ENCODE measurements at places on chromosomes 11 and 22.
A peak's percentile ranks its signal among the peaks of the same experiment; 100 is the strongest.

DNA sequence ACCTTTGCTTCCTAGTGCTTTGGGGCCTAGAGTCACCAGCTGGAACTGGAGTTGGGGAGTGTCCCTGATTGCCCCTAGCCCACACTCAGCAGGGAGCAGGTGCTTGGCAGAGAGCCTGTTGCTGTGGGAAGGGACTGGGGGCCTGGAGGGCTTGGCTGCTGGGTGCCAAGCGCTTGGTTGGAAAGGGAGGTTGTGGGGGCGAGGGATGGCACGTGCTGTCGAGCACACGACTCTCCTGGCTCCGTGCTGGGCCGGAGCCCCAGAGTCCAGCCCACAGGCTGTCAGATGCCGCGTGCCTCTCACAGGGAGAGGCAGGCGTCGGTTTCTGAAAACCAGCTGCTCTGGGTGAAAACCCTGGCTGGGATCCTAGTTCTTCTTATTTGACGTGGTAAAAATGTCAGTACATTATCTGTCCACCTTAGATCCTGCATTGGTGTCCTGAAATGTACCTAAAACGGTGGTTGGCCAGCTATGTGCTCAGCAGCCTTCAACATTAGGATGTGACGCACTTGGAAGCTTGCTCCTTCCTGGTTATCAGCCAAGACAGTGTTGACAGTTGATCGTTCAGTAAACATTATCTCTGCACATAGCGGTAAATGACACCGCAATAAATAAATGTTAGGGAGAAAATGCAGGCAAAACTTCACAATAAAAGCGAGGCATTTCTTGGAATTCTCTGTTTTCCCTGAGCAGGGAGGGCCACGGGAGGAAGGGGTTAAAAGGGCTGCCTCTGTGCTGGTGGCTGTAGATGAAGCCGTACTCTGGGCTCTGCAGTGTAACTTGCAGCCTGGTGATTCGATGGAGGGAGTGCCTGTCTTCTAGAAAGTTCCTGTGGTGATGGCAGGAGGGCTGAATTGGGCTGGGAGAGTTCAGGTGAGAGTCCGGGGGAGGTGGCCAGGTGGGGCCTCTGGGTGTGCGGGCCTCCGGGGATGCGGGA lies 29.2 kb downstream of the GRAMD4 start:
- DNase-seq, result no peak

- DNase-seq, result no peak
Measured at GRCh38 chr11:33907421-33907820, 15.5 kb upstream of the LMO2 start.

GRCh38 chr11:111694851-111695250 lies 71.3 kb downstream of the PPP2R1B start:
- no peak for DNase-seq

DNA sequence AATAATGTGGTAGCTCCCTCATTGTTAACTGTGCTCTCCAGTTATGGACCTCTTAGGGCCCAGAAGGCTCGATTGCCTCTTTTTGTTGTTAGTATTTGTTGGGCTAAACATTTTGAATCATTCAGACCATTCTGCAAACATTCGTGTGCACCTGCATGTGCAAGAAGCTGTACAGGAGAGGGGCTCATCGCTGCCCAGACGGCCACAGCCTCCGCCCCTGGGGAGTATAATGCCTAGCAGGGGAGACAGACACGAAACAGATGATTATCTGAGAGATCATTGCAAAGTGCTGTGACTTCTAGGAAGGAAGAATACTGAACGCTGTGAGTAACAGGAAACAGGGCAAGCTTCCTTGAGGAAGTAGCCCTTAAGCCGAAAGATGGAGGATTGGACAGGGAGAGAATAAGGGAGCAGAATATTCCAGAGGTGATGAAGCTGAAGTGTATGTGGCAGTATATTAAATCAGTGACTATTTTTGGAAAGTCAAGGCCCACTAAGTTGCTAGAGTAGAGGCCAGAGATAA lies 123.3 kb upstream of the RASSF10 start:
- no peak for DNase-seq

- no peak for DNase-seq
Measured at GRCh38 chr11:2085251-2086066, 53.7 kb downstream of the IGF2 start.

DNA sequence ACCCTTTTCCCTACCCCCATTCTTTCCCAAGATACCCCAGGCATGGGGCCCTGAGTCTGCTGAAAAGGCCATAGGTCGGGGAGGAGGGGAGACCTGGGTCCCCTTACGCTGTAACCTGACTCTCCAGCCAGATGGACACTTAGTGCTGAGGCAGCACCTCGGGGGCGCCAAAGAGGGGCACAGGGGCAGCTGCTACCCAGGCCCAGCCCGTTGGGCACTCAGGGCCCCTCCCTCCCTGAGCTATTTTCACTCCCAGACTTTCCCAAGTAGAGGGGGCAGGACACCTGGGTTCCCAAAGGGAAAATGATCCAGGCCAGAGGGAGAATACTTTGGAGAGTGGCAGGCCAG lies 933 bp downstream of the ACTN3 start:
- no peak for DNase-seq

DNA sequence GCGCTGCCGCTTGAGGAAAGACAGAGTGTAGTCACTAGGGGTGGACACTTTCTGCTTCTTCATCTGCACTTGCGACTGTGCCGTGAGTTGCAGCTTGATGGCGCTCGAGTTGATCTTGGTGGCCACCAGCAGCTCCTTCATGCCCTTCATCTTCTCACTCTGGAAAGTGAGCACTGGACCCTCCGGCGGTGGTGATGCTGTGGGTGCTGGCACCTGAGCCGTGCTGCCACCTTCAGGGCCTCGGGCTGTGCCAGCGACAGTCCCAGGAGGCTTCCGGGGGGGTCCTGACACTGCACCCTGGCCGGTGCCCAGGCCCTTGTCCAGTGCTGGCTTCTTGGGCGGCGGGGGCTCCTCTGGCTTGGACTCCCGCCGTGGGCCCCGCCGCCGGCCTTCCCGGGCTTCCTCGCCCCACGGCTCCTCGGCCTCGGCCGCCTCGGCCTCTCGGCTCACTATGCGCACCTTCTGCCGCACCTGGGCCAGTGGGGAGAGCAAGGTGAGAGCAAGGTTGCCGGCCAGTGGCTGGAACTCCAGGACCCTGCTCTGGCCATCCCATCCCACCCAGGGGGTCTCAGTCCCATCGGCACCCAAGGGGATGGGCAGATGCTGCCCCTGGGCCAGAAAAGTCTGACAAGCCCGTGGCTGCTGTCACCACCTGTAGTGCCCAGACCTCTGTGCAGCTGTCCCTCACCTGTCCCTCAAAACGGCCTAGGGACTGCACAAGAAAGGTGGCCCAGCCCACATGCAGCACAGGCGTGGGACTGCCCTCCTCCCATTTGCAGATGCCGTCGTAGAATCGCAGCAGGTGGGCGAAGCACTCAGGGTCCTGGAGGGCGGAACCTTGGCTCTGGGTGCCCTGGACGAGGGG lies 1.6 kb upstream of the MAP4K2 start:
- DNase-seq, result no peak

GRCh38 chr11:100774132-100774531 lies 87.0 kb downstream of the ARHGAP42 start:
- no peak for DNase-seq

- DNase-seq, result peak; percentile 7
Measured at GRCh38 chr11:93905384-93905783, 55.0 kb upstream of the VSTM5 start.

- DNase-seq, result no peak
Measured at GRCh38 chr11:100785148-100785983, 98.3 kb downstream of the ARHGAP42 start.

- no peak for DNase-seq
Measured at GRCh38 chr22:29700206-29700899, 19.4 kb upstream of the CABP7 start.

GRCh38 chr22:30628491-30628890 lies 7.1 kb upstream of the SLC35E4 start:
- no peak for DNase-seq

DNA sequence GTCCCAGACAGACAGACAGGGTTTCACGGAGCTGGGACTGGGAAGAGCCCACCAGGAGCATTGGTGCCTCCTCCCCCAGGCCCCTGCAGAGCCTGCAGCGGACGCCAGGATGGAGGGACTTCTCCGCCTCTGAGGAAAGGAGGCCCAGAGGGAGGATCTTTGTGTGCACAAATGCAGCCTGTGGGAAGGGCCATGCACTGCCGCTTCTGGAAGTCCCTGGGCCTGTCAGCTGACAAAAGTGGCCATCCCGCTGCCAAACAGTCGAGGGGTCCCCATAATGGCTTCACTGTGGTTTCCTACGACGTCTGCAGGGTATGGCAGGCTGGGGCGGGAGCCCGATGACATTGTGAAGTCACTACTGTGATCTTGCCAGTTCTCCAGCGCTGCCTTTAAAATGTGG lies 73.8 kb downstream of the TP53I11 start:
- DNase-seq, result no peak

DNA sequence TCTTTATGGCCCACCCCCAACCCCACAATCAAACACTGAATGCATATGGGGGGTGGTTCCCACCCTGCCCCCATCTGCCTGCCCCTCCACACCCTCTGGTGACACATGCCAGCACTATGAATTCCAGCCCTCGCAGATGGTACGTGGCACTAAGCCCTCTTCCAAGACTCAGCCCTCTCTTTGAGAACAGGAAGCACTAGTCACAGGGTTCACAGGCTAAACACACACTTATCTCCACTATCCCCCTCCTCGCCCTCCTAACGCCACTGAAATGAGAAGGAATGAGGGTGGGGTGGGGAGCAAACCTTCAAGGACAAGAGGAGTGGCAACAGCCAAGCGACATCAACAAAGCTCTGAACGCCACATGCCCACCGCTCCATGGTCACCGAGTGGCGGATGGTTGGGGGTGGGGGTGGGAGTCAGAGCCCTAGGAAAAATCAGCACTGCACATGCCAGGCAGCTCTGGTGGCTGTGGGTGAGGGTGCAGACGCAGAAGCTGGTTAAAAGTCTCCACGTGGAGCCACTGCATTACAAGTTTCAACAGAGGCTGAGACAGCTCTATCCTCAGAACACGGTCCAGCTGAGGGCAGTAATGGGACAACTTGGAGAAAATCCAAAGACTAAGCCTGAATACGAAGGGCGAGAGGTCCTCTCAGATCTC lies 33.6 kb downstream of the TMEM184B start:
- DNase-seq, result peak; percentile 80

DNA sequence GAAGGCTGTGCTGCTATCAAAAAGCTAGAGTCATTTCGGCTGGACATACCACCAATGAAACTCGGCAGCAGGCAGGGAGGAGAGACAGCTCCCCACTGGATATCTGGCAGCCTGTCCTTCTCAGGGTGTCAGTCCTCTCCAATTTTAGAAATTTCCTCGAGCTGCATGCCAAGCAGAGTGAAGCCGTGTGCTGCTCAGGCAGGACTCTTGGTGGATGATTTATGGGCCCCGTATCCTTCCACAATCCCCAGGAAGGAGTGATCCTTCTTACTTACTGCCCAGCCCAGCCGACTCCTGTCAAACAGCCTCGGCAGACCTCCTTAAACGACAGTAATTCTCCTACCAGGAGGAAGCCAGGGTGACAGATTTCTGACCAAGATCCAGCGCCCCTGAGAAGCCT lies 410.4 kb downstream of the TENM4 start:
- DNase-seq, result no peak

DNA sequence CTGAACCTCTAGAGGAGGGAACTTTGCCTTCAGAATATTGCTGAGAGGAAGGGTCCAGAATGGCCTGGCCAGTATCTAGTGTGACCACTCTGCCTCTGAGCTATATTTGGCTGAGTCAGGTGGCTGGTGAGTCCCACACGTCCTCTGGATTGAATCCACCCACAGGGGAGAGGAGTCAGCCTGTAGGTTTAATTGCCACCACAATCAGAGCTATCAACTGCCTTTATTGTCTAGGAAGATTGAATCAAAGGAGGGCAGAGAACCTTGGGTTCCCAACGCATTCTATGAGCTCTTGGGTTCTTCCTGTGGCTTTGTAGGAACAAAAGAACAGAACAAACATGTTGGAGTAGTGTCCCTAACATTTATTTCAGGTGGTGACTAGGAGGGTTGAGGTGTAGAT lies 67.7 kb downstream of the ST3GAL4 start:
- no peak for DNase-seq

- no peak for DNase-seq
Measured at GRCh38 chr22:40766956-40767355, 52.2 kb downstream of the SLC25A17 start.

- DNase-seq, result no peak
Measured at GRCh38 chr22:45268167-45268957, 16.4 kb upstream of the UPK3A start.

- DNase-seq, result no peak
Measured at GRCh38 chr11:33924341-33924740, 32.5 kb upstream of the LMO2 start.

DNA sequence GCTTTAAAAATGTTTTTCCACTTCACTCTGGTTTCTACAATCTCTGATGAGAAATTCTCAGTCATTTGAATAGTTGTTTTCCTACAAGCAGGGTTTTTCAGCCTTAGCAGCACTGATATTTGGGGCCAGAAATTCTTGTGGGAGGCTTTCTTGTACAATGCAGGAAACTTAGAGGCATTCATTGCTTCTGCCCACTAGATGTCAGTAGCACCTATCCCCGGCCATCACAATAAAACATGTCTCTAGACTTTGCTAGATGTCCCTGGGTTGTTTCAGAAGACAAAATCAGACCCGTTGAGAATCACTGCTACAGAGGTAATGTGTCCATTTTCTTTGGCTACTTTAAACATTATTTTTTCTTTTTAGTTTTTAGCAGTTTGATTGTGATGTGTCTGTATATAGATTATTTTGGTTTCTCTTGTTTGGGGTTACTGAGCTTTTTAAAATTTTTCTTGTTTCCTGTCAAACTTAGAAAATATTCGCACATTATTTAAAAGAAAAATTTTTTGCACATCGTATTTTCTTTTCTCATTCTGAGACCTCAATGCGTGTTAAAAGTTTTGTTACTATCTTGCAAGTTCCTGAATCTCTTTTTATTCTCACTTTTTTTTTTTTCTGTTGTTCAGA lies 60.8 kb upstream of the CCDC179 start:
- DNase-seq, result peak; percentile 77

GRCh38 chr11:7576726-7577290 lies 63.0 kb downstream of the PPFIBP2 start:
- no peak for DNase-seq

GRCh38 chr22:40055143-40055883 lies 60.6 kb downstream of the FAM83F start:
- no peak for DNase-seq

DNA sequence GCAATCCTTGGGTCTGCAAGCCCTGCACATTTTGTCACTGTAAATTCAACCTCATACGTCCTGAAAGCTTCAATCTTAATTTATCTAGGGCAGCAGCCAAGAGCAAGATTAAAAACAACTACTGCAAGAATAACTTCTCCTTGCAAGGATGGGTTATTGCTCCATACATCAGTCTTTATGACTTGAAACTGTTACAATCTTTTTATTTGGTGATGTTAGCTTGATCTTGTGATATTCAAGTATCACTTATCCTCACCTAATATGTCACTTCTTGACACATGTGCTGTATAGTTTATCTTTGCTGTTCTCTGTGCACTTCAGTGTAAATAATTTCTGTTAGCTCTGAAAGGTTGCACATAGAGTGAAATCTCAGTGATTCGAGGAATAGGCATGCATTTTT lies 14.7 kb upstream of the APLP2 start:
- DNase-seq, result no peak

DNA sequence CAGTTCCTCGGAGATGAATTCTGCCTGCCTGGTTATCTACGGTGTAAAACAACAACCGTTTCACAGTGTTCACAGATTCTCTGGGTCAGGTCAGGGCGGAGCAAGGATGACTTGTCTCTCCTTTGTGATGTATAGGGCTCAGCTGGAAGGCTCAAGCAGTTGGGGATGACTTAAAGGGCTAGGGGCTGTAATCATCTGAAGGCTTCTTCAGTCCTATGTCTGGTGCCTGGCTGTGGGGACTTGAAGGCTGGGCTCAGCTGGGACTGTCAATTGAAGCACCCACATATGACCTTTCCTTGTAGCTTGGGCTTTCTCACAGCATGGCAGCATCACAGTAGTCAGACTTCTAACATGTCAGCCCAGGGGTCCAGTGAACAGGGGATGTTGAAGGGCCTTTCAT lies 29.3 kb downstream of the EIF3F start:
- DNase-seq, result no peak

All from H4 (cell line).